GM23248 (cell line): ENCODE measurements at places on chromosomes 5 and 9.
A peak's percentile ranks its signal among the peaks of the same experiment; 100 is the strongest.

DNA sequence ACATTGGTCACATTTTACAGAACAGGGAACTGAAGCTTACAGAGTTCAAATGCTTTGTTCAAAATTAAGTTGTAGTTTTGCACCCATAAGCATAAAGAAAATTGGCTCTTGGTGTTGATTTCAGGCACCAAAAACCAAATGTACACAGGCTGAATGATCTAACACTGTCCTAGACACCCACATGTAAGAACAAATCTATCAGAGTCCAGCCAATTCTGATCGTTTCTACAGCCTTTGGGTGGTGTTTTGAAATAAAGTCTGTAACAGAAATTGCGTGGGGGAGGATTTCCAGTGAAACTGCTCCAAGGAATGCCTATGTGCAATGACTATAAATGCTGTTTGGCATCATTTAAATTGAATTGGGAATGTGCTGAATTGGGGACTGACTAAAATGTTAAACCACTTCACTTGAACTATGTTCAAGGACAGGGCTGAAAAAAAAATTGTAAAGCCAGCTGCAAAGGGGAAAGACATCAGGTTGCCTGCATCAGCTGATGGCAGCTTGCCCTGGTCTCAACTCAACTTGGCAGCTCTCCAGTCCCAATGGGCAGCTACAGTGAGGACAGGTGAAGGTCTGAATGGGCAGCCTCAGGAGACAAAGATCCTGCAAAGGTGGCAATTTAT is 92.2 kb upstream of the TRPC7 start:
- no peaks in the 10 kb centered on the region for H3K4me1 ChIP-seq
- peak; percentile 4 for DNase-seq
- no peak overlapping the region for H3K27ac ChIP-seq
- H3K4me3 ChIP-seq, result no peak overlapping the region

DNA sequence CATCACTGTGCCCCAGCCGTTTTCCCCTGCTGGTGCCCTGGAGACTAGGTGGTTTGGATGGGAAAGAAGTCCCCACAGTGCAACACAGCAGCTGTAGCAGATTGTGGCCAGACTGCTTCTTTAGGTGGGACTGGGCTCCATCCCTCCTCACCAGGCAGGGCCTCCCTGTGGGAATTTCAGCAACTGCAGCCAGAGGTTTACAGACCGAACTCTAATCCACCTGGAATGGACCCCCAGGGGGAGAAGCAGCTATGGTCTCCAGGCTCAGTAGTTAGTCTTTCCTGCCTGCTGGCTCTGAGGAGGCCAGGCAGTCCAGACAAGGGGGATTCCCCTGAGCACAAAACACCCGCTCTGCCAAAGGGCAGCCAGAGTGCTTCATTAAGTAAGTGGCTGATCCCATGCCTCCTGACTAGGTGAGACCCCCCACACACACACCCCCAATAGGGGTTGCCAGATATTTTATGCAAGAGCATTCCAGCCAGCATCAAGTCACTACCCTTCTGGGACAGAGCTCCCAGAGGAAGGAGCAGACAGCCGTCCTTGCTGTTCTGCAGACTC is 188.9 kb downstream of the SGCD start:
- DNase-seq, result no peak
- no peak overlapping the region for H3K27ac ChIP-seq
- peaks cover 5% of the 10 kb centered on the region; the same call in 1 of the 2 replicates for H3K36me3 ChIP-seq
- H3K4me1 ChIP-seq, result no peaks in the 10 kb centered on the region

GRCh38 chr5:31819926-31820516 is 181.1 kb downstream of the PDZD2 start:
- H3K36me3 ChIP-seq, result no peaks in the 10 kb centered on the region
- DNase-seq, result no peak
- no peak overlapping the region for H3K4me3 ChIP-seq
- peaks cover 16% of the 10 kb centered on the region for H3K27me3 ChIP-seq

GRCh38 chr5:2833556-2833955 is 82.1 kb upstream of the IRX2 start:
- no peak overlapping the region for H3K27ac ChIP-seq
- no peaks in the 10 kb centered on the region; the same call in 1 of the 2 replicates for H3K27me3 ChIP-seq
- no peaks in the 10 kb centered on the region for H3K4me1 ChIP-seq

DNA sequence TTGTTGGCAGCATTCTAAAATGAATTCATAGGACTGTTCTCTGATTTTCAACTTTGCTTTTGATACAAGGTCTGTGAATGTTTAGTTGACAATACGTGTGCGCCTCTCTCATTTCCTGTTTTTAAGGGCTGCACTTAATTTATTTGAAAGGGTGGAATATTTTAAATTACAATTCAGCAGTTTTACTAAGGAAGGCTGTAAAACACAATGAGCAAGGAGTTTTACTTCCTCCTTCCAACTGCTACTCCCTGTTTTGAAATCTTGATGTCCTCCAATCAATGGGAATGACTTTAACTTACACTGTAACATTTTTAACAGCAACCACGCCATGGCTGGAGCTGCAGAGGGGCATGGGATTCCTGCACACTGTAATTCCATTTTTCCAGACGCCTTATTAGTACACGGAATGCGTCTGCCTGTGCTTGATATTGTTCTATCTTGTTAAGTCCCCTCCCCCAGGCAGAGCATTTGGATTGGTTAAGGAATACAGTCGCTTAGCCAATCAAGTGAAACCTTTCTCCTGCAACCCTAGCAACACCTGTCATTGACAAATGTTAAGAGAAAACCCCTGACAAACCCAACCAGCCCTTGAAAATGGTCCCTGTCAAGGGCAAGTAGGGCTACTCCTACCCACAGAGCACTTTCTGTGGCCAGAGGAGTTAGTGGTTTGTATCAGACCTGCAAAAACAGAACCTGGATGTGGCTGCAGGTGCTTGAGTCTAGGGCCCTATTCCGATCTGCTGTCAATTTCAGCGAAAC is 12.5 kb upstream of the ZSWIM6 start:
- H3K4me3 ChIP-seq, result no peak overlapping the region
- DNase-seq, result no peak
- H3K27ac ChIP-seq, result no peak overlapping the region

- no peak overlapping the region for H3K4me3 ChIP-seq
- H3K4me1 ChIP-seq, result no peaks in the 10 kb centered on the region
- no peaks in the 10 kb centered on the region for H3K36me3 ChIP-seq
- no peaks in the 10 kb centered on the region for H3K27me3 ChIP-seq
Observed at GRCh38 chr5:117494188-117494587, 919.6 kb upstream of the SEMA6A start.

DNA sequence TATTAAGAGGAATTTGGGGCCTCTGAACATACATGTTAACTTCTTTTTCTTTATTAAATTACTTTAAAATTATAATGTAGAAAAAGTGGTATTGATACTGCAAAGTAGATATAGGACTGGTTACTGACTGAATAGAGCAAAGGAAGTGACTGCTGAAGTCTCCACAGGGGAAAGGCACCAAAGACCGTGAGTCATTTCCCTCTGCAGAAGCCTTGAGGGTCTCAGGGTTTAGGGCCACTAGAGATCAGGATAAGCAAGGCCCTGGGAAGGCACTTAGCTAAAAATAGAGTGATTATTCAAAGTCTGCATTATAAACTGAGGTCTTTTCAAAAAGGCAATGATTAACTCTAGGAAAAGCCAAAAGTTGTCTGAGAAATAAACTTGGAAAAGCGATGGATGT is 44.7 kb upstream of the ITGA1 start:
- peaks cover 34% of the 10 kb centered on the region for H3K4me1 ChIP-seq
- no peaks in the 10 kb centered on the region for H3K36me3 ChIP-seq
- H3K27ac ChIP-seq, result no peak overlapping the region
- DNase-seq, result no peak

- H3K27ac ChIP-seq, result no peak overlapping the region
- peak; percentile 93 for DNase-seq
- peaks cover 16% of the 10 kb centered on the region for H3K4me1 ChIP-seq
- no peak overlapping the region for H3K4me3 ChIP-seq
- 0 out of 2 replicates have a peak, but pooled peaks cover 3% of the 10 kb centered on the region for H3K27me3 ChIP-seq
- no peaks in the 10 kb centered on the region for H3K36me3 ChIP-seq
Observed at GRCh38 chr5:123951582-123951977, 439.6 kb downstream of the CSNK1G3 start.

- H3K27me3 ChIP-seq, result no peaks in the 10 kb centered on the region
- H3K4me3 ChIP-seq, result no peak overlapping the region
- no peaks in the 10 kb centered on the region for H3K36me3 ChIP-seq
- H3K4me1 ChIP-seq, result peaks cover 65% of the 10 kb centered on the region
- DNase-seq, result no peak
Observed at GRCh38 chr9:21746550-21746949, 55.9 kb upstream of the MTAP start.

DNA sequence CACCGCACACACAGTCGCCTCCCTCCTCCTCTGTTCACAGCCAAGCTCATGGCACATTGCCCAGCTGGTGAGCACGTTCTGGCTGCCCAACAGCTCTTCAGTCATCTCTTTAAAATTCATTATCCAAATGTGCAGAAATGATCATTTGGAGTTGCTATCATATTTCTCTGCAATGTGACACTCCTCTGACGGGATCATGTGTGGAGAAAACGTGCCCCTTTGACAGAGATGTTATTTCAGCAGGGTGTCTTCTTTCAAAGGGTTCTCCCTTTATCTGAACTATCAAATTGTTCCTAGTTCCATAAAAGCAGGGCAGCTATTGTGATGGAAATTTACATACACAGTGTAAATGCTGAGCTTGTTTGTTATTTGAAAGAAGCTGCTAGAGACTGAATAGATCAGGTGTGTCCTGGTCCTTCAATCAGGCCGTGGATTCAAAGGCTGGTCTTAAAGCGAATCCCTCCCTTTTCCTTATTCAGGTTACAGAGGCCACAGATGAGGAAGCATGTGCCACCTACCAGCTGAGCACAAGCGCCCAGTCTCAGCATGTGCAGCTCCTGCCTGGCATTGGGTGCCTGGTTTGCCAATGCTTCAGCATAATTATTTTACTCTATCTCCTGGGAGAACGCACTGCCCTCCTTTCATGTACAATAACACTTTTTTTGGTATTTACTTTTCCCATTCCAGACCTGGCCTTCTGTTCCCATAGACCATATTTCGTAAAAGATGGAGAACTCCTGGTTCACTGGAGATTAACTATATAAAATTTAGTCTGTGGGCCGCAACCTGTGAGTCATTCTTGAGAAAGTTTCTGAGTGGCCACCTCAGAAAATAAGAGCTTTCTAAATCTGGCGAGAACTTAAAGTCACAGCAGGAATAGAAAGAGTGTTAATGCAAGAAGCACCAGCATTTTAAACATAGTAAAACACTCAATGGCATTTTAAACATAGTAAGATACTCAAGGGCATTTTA is 433.7 kb downstream of the ENC1 start:
- H3K27ac ChIP-seq, result 0 out of 2 replicates have a peak overlapping the region, but pooled peaks have one; percentile 8
- H3K36me3 ChIP-seq, result no peaks in the 10 kb centered on the region
- H3K4me1 ChIP-seq, result peaks cover 18% of the 10 kb centered on the region
- peak; percentile 92 for DNase-seq
- no peaks in the 10 kb centered on the region for H3K27me3 ChIP-seq

DNA sequence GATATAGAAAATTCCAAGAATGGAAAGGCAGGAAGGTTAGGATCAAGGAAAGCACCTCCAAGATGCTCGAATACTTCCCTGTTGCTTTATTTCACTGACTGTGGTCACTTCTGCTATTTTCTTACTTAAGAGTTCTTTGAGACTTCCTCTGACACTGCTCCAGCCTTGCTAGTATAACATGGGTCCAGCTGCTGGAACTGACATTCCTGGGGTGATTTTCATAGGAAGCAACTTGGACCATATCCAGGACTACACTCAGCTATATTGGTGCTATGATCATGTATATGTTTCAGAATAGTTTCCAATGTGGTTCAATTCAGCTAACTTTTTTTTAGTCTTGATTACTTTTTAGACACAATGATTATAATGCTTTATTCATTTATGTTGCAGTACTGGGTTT is 81.6 kb upstream of the CKMT2 start:
- H3K4me1 ChIP-seq, result no peaks in the 10 kb centered on the region
- H3K36me3 ChIP-seq, result no peaks in the 10 kb centered on the region
- H3K27me3 ChIP-seq, result no peaks in the 10 kb centered on the region; the same call in 1 of the 2 replicates
- peak; percentile 36 for DNase-seq

DNA sequence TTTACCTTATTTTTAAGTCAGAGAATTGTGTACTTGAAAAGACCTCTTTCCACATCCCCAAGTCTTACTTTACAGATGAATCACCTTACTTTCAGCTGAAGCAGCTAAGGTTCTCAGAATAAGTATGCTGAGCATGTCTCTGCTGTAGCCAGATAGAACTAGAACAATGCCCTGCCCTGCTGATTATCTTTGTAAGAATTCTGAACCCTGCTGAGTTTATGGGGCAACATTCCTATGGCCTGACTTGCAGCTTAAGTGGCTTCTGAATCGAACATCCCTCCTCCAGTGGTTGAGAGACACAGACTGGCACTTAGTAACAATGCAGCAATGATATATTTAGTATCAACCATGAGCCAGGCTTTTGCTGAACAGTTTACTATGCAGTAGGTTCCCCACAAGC is 592.0 kb upstream of the WWC1 start:
- peak overlapping the region; percentile 34 for H3K4me3 ChIP-seq
- peaks cover 43% of the 10 kb centered on the region for H3K4me1 ChIP-seq
- DNase-seq, result peak; percentile 99

- peaks cover 9% of the 10 kb centered on the region for H3K4me1 ChIP-seq
- no peak for DNase-seq
- H3K27me3 ChIP-seq, result no peaks in the 10 kb centered on the region; the same call in 1 of the 2 replicates
- H3K4me3 ChIP-seq, result no peak overlapping the region
Observed at GRCh38 chr9:88256216-88256615, 117.9 kb upstream of the SPATA31C2 start.

- no peaks in the 10 kb centered on the region for H3K27me3 ChIP-seq
- DNase-seq, result no peak
- H3K4me1 ChIP-seq, result no peaks in the 10 kb centered on the region
- no peak overlapping the region for H3K4me3 ChIP-seq
- H3K36me3 ChIP-seq, result peaks cover 55% of the 10 kb centered on the region
- no peak overlapping the region for H3K27ac ChIP-seq
Observed at GRCh38 chr5:146273109-146273508, 65.5 kb upstream of the POU4F3 start.

- no peaks in the 10 kb centered on the region for H3K36me3 ChIP-seq
- H3K27ac ChIP-seq, result peak overlapping the region; percentile 95
- peak overlapping the region; percentile 88 for H3K4me3 ChIP-seq
- H3K4me1 ChIP-seq, result peaks cover 18% of the 10 kb centered on the region
- DNase-seq, result peak; percentile 34
Observed at GRCh38 chr5:96663608-96664007, 1.4 kb downstream of the CAST start.

GRCh38 chr9:105245029-105245890 is 809 bp downstream of the SLC44A1 start:
- H3K4me3 ChIP-seq, result peak overlapping the region; percentile 96
- H3K4me1 ChIP-seq, result peaks cover 36% of the 10 kb centered on the region
- H3K27me3 ChIP-seq, result no peaks in the 10 kb centered on the region
- no peaks in the 10 kb centered on the region for H3K36me3 ChIP-seq
